ENCODE measurements at places on chromosomes 16 and 17. TPM values are rescaled to one million over a fixed set of nuclear protein-coding genes. Genes with fewer than 3 reads are reported as not detected.

DNA sequence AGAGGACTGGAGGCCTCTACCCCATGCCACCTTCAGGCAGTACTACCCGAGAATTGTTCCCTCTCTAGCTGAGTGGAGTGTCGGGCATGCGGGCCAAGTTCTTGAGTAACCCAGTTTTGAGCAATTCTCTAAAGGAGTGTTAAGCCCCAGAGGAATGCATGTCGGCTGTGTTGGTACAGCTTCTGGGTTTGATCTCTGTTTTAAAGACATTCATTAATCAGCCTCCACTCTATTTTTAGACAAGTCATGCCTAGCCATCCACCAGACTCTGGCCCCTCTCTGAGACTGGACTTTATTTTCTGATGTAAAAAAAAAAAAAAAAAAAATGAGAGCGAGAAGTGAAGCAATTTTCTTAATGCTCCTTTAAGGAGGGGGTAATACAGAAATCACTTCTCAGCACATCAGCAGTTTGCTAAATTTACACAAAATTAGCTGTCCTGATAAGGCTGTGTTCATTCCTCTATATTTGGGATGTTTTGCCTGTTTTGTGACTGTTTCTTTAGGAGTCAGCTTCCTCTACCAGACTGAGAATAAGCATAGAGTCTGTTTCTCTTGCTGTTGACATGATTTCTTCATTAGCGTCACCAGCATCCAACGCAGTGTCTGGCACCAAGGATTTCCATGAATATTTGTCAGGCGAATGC lies 88.7 kb downstream of the AXIN2 start:
- H3K4me3 ChIP-seq, result no peak overlapping the region
- no peaks in the 10 kb centered on the region for H3K36me3 ChIP-seq
- H3K4me1 ChIP-seq, result no peaks in the 10 kb centered on the region

DNA sequence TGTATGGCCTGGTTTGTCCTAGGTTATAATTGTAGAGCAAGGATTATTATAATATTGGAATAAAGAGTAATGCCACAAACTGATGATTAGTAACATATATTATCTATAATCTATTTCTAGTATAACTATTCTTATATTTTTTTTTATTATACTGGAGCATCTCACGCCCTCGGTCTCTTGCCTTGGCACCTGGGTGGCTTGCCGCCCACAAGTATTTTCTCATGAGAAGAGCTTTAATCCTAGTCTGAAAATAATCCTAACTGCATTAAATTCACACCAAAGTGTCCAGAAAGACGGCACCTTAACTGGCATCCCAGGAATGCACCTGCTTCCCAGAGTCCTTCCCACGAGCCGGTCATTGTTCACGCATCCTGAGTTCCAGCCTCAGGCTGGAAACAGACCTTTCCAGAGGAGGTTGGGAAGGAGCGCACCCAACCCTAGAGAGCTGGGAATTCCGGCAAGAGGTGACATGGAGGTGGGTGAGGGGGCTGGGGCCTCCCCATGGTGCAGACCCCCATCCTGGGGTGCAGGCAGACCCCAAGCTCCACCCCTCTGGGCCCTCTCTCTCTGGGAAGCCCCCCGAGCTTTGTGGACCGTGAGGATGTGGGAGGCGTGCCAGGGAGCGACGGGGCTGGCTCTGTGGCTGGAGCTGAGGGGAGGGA lies 15.9 kb downstream of the CHMP1A start:
- H3K27me3 ChIP-seq, result no peaks in the 10 kb centered on the region
- no peak overlapping the region for H3K4me3 ChIP-seq
- no peak overlapping the region for H3K27ac ChIP-seq
- H3K36me3 ChIP-seq, result no peaks in the 10 kb centered on the region

DNA sequence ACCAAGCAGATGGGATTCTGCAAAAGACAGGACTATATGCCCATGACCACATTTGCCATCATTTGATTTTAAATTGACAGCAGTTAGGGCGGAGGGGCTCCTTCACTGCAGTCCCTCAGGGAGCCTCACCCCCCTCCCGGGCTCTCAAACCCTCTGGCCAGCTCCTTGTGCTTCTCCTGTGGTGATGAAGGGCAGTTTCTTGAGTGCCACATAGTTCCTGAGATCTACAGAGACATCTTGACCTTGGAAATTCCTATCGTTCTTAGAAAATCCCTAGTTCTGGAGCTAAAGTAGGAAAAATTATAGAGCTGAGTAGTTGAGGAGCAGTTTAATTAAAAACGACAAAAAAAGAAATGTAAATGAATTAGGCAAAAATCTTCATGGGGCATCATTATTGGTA lies 231.5 kb downstream of the CCDC182 start:
- H3K27me3 ChIP-seq, result no peaks in the 10 kb centered on the region
- no peaks in the 10 kb centered on the region for H3K36me3 ChIP-seq
- no peak for DNase-seq
- no peak overlapping the region for H3K4me3 ChIP-seq

GRCh38 chr17:61235827-61236197 lies 163.8 kb upstream of the TBX2 start:
- no peak overlapping the region for H3K4me3 ChIP-seq
- H3K27me3 ChIP-seq, result no peaks in the 10 kb centered on the region
- H3K36me3 ChIP-seq, result no peaks in the 10 kb centered on the region
- peaks cover 30% of the 10 kb centered on the region for H3K4me1 ChIP-seq
- H3K27ac ChIP-seq, result no peak overlapping the region

GRCh38 chr16:11848842-11849241 lies 2.5 kb downstream of the RSL1D1 start:
- no peak overlapping the region for H3K27ac ChIP-seq
- H3K4me3 ChIP-seq, result no peak overlapping the region
- peak; percentile 28 for DNase-seq
- H3K36me3 ChIP-seq, result peaks cover 58% of the 10 kb centered on the region

- peaks cover 14% of the 10 kb centered on the region for H3K4me1 ChIP-seq
- H3K4me3 ChIP-seq, result peak overlapping the region; percentile 84
- peaks cover 3% of the 10 kb centered on the region for H3K36me3 ChIP-seq
- peak; percentile 71 for DNase-seq
- H3K27ac ChIP-seq, result peak overlapping the region; percentile 99
Measured at GRCh38 chr17:34980681-34981537, 597 bp downstream of the LIG3 start.

DNA sequence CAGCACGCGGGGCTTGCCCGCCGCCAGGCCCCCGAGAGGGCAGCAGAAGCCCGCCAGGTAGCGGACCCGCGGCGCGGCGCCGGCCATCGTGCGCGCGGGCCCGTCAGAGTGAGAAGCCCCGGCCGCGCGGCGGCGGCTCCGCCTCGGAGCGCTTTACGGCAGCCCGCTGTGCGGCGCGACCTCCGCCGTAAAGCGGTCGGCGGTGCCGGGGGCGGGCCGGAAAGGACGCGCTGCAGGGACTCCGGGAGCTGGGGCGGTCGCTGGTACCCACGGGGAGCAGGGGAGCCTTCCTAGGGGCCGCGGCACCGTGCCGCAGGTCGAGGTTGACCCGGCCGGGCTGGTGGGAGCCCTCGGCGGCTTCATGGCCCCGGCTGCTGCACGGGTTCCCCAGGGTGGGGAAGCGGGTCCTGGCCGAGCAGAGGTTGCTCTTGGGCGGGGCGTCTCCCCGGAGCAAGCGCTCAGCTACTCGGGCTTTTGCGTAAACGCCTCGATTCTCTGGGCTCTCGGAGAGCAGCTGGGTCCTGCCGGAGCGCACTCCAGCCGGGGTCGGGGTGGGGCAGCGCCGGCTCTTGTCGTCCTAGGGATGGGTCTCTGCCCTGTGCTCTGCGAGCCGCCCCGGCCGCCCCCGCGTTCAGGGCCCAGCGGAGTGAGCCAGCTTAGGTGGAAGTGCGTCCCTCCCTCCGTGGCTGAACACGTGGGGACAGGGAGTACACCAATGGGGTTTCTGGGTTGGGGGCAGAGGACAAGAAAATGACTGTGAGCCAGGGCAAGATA lies at the start of gene FAAP100:
FAAP100 (minus strand) TSS at position 110 of the 774 bp plus-strand sequence; CDS start at position 87, 23 bp downstream.
- peak within 1 kb of the TSS; percentile 81 for H3K4me3 ChIP-seq
- H3K36me3 ChIP-seq, result peaks cover 10% of the 10 kb centered on the region
- no peaks in the 10 kb centered on the region for H3K27me3 ChIP-seq
- DNase-seq, result peak; percentile 56
- H3K4me1 ChIP-seq, result peaks cover 48% of the 10 kb centered on the region
- H3K27ac ChIP-seq, result peak within 1 kb of the TSS; percentile 69

DNA sequence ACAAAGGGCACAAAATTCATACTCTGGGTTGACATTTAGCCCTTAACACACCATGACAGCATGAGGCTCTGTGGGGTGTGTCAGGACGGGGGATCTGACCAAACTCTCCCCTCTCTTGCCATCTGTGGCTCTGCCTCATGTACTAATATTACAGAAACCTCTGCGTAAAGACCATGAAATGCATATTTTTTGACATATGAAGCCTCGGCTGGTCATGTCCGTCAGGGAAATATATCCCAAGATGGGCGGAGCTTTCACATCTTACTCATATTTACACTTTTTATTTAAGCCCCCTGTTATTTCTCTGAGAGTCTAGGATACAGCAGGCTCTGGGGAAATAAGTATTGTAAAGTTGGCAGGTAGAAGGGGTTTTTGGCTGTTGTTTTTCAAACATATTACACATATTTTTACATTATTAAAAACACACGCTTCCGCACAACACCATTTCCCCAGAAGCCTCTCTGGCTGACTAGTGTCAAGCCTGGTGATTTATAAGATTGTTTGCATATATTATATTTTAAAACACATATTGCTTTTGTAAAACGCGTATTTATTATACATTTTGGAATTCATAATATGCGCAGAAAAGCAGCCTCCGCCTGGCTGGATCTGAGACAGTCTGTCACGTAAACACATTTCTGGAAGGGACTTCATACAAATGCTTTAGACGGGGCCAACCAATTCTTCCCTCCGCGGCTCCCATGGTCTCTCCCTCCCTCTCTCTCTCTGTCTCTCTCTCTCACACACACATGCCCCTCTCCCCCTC lies 237.7 kb upstream of the ZFHX3 start:
- no peaks in the 10 kb centered on the region for H3K4me1 ChIP-seq
- H3K4me3 ChIP-seq, result no peak overlapping the region
- peaks cover 5% of the 10 kb centered on the region for H3K27me3 ChIP-seq
- no peak overlapping the region for H3K27ac ChIP-seq
- H3K36me3 ChIP-seq, result no peaks in the 10 kb centered on the region
- DNase-seq, result no peak

- no peak overlapping the region for H3K4me3 ChIP-seq
- H3K27ac ChIP-seq, result no peak overlapping the region
- H3K36me3 ChIP-seq, result peaks cover 3% of the 10 kb centered on the region
- no peak for DNase-seq
Measured at GRCh38 chr16:89153848-89154271, 17.7 kb upstream of the CDH15 start.

DNA sequence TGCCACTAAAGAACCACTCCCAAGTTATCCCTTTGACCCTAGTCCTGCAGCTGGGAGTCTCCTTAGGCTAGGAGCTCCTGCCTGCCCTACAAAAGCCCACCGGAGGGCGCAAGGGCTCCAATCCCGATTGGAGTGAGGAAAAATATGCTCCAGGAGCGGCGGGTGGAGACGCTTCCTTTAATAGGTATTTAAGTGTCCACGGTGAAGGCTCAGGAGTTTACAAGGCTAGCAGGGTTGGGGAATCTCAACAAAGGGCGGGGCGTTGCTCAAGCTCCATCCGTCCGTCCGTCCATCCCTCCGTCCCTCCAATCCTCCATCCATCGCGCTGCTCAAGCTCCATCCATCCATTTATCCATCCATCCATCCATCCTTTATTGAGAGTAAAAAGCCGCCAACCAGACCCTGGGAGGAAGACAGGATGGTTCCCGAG lies 556 bp upstream of the SPNS1 start:
- no peaks in the 10 kb centered on the region for H3K27me3 ChIP-seq
- peak; percentile 28 for DNase-seq
- peak overlapping the region; percentile 97 for H3K27ac ChIP-seq
- H3K36me3 ChIP-seq, result peaks cover 5% of the 10 kb centered on the region
- peak overlapping the region; percentile 98 for H3K4me3 ChIP-seq

- peaks cover 10% of the 10 kb centered on the region for H3K4me1 ChIP-seq
- DNase-seq, result no peak
- peak overlapping the region; percentile 73 for H3K4me3 ChIP-seq
Measured at GRCh38 chr16:3059723-3060242, 5.7 kb upstream of the IL32 start.

GRCh38 chr17:42276359-42276608 lies at the start of gene STAT5B:
STAT5B (minus strand) TSS chr17:42276391; CDS start chr17:42232127, 44,264 bp downstream.
- no peaks in the 10 kb centered on the region for H3K27me3 ChIP-seq
- peak; percentile 33 for DNase-seq
- H3K36me3 ChIP-seq, result no peaks in the 10 kb centered on the region
- peaks cover 16% of the 10 kb centered on the region for H3K4me1 ChIP-seq
- H3K27ac ChIP-seq, result peak within 1 kb of the TSS; percentile 75

- H3K4me3 ChIP-seq, result no peak overlapping the region
- H3K27ac ChIP-seq, result no peak overlapping the region
- peaks cover 12% of the 10 kb centered on the region for H3K36me3 ChIP-seq
- no peak for DNase-seq
- H3K4me1 ChIP-seq, result peaks cover 3% of the 10 kb centered on the region
Measured at GRCh38 chr16:10930755-10931093, 11.5 kb downstream of the DEXI start.

DNA sequence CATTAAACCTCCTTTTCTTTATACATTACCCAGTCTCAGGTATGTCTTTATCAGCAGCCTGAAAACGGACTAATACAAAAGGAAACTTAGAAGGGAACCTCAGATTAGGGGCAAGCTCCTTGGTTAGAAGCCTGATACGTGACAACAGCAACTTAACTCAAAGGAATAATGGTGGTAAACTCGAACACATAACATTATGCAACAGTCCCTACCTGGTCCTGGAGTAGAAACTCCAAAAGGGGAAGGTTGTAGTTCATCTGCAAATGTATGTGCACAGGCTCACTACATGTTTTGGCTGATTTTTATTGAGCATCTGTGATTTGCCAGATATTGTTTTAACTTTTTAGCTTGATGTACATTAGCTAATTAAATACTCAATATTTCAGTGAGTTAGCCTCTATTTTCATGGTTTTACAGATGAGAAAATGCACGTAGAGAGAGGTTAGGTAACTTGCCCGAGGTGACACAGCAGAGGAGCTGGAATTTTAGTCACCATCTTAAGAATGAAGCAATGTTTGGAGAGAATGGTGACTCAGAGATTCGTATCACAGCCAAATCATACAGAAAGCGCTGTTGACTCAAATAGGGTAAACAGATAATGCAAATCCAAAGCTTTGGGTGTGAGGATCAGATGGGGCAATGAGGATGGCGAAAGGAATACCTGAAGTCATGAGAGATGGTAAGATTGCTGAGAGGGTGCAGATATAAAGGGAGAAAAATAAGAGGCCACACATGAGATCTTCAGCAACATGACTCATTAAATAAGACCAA lies 194.9 kb upstream of the RBFOX1 start:
- DNase-seq, result no peak
- H3K4me1 ChIP-seq, result no peaks in the 10 kb centered on the region
- H3K27ac ChIP-seq, result no peak overlapping the region
- no peaks in the 10 kb centered on the region for H3K27me3 ChIP-seq
- no peaks in the 10 kb centered on the region for H3K36me3 ChIP-seq

DRC7 gene
- not detected for total RNA-seq

CES3 gene
- 1.5 TPM for total RNA-seq

PRSS33 gene
- not detected for total RNA-seq

KIF2B gene
- total RNA-seq, result not detected

TNRC6A gene
- total RNA-seq, result 51.1 TPM

SLC46A1 gene
- total RNA-seq, result 7.4 TPM

Data from astrocyte (in vitro differentiated cells and primary cell).